NCI-H82 (cell line): ENCODE measurements at places on chromosomes 1 and 21.

GRCh38 chr21:36803051-36803645, 104.2 kb downstream of the SIM2 start:
- DNase-seq: no peak

DNA sequence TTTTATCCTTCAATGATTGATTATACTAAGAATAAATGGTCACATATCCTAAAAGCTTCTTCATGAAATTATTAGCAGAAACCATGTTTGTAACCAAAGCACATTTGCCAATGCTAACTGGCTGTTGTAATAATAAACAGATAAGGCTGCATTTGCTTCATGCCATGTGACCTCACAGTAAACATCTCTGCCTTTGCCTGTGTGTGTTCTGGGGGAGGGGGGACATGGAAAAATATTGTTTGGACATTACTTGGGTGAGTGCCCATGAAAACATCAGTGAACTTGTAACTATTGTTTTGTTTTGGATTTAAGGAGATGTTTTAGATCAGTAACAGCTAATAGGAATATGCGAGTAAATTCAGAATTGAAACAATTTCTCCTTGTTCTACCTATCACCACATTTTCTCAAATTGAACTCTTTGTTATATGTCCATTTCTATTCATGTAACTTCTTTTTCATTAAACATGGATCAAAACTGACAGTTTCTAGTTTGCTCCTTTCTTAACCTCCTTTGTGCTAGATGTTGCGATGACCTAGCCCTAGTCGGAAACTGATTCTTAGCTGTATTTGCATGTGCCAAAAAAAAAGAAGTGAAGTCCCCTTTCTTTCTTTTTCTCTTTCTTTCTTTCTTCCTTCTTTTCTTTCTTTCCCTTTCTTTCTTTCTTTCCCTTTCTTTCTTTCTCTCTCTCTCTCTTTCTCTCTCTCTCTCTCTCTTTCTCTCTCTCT, 45.1 kb downstream of the MAP3K7CL start:
- DNase-seq: no peak

DNA sequence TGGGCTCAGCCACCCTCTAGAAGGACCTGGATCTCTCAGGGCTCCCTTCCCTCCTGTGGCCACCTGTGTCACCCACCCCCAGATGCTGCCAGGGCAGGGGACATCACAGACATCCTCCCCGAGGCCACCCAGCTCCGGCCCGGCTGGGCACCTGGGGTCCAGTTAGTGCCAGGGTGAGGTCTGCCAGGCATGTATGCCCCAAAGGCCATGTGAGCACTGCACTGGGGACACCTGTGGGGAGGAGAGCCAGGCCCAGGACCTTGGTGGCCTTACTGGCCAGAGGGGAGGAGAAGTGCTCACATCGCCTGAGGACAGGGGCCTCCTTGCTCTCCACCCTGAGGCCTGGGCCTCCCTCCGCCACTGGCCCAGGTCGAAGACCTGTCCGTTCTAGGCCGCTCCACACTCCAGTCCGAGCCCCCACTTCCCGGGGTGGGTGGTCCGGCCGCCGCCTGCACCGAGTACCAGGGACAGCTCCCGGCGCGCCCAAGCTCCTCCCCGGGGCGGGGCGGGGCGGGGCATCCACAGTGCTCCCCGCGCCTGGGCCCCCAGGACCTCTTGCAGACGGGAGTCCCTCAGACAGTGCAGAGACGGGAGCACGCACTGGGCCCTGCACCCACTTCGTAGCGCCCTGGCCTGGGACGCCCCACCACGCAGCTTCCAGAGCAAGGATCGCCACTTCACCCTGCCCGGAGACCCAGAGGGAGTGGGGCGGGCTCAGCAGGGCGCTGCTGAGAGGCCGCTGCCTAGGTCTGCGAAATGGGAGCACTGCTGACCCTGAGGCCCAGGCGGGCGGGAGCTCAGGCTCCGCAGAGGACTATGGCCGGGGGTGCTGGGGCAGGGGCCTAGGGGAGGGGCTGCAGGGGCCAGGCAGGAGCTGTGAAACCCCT, 34.3 kb upstream of the CCDC27 start:
- no peak for DNase-seq

DNA sequence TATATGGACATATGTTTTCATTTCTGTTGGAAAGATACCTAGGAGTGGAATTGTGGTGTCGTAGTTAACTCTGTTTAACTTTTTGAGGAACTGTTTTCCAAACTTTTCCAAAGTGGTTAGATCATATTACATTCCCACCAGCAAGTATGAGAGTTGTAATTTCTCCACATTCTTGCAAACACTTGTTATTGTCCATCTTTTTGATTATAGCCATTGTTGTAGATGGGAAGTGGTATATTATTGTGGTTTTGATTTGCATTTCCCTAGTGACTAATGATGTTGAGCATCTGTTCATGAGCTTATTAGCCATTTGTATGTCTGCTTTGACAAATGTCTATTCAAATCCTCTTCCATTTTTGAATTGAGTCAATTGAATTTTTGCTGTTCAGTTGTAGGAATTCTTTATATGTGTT, 19.8 kb downstream of the CAMTA1 start:
- DNase-seq: peak; percentile 17

DNA sequence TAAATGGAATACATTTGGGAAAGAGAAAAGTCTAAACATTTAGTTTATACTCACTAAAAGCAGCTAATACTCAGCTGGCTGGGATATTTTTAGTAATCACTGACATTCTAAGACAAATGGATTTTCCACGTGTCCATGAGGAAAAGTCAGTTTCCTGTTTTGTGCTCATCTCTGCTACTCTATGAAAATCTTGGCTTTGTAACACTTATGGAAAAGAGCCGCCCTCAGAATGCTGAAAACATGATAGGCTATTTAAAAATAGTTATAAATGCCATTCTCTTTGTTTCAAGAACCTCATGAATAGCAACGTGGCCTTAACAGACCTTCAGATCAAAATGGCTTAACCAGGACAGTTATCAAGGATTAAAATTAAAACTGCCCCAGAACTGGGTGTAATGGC, 29.9 kb downstream of the MRAP start:
- no peak for DNase-seq

DNA sequence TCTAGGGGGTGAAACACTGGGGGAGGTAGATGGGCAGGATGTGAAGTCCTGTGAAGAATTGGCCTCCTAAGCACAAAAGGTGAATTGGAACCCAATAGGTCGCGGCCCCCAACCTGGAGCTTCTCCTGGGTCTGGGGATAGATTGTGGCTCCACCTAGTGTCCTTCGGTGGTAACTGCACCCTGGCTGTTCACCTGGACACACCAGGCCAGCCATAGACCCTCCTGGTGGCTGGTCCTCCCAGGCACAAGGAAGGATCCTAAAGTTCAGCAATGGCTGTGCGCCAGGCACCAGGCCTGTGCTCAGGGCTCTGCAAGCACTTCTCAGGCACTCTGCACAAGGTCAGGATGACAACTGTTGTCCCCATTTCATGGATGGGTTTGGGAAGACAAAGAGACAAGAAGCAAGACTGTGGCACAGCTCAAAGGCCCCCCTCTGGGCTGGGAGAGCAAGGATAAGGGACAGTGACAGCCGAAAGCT, 13.5 kb downstream of the ESPN start:
- peak; percentile 87 for DNase-seq

- DNase-seq: no peak
Observed at GRCh38 chr1:6886523-6886922, 101.3 kb downstream of the CAMTA1 start.

DNA sequence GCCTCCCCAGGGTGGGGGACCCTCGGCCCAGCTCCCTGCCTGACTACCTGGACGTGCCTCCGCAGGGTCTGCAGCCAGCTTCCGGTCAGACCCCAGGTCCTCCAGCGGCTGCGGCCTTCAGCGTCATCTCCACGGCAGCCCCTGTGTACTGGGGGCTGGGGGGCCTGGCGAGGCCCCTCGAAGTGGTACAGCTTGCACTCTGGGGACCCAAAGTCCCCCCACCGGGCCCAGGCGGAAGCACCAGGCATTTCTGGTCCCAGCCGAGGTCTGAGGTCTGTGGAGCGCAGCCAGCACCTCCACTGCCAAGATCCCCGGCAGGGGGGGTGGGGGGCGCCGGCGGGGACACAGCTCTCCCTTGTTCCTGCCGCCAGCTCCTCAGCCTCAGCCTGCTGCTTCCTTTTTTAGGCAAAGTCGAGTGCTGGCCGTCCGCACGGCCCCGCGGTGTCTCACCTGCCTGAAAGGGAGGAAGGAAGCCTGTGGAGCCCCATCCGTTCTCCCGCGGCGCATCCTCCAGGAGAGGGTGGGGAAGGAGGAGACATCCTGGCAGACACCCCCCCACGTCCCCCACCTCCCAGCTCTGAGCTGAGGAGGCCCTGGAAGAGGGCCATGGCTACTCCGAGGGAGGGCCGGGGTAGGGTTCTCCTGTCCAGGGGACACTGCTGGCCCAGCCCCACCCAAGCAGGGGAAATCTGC, 1.2 kb upstream of the VWA1 start:
- DNase-seq: no peak

- DNase-seq: peak; percentile 65
Observed at GRCh38 chr1:9822897-9823692, 670 bp downstream of the CLSTN1 start.

DNA sequence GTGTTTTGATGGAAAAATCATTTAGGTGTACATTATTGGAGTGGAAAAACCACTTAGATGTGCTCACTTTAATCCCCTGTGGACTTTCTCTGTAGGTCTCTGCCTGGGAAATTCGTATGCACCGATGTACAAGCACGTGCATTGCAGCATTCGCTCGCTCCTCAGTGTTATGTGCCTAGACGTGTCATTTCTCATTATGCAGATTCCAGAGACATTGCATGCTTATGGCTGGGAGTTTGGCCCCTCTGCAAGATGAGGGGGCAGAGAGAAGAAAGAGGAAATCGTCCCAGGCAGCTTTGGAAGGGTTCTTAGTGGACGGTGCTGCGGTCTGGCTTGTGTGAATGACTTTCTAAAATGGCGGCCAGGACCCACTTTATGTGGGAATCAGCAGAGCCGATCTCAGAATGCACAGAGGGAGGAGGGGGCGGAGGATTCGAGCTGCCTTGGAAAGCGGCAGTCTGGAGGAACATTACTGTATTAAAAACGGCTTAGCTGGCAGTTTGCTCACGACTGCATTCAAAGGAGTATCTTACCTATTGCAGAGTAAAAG, 2.3 kb downstream of the SPEN start:
- DNase-seq: peak; percentile 98

GRCh38 chr1:59057796-59058195, 239.1 kb upstream of the FGGY start:
- no peak for DNase-seq

DNA sequence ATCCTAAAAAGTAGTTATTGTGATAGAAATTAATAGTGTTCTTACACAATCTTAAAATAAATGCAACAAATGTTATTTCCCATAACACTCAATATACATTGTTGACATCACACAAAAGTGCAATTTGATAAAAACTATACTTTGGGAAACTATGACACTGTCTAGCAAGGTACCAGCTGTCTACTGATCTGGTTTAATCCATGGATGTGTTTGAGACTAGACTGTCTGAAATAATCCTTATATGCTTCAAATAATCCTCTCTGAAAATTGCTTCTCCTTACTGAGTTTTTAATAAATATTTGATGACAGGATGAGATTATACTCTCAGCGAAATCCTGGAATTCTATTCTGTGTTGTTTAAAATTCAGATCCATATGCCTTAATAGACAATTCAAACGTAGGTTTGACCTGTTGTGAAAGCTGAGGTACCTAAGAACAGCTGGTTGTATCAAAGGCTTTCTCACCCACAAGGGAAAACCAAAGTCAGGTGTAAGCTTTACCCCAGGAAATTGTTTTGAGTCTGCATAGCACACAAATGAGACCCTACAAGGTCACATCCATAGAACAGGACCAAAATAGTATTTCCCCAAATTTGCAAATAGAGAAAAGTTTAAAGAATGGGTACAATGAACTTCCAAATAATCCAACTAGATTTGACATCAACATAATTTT, 8.8 kb upstream of the GFI1 start:
- DNase-seq: no peak

DNA sequence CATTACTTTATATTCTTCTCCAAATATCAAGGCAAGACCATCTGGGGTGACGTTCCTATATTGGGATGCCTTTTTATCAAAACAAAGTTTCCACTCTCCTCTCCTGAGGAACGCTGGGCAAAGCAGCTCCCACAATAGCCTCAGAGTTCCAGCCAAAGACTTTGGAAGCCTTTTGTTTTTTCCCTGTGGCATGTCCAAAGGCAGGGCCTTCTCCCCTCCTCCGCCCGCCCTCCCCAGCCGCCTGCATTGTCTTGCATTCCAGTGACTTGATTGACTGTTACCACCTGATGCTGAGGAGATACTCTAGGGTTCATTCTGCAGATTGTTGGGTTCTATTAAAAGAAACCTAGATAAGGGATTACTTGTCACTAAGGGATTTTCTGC, 43.5 kb downstream of the PROX1 start:
- no peak for DNase-seq

DNA sequence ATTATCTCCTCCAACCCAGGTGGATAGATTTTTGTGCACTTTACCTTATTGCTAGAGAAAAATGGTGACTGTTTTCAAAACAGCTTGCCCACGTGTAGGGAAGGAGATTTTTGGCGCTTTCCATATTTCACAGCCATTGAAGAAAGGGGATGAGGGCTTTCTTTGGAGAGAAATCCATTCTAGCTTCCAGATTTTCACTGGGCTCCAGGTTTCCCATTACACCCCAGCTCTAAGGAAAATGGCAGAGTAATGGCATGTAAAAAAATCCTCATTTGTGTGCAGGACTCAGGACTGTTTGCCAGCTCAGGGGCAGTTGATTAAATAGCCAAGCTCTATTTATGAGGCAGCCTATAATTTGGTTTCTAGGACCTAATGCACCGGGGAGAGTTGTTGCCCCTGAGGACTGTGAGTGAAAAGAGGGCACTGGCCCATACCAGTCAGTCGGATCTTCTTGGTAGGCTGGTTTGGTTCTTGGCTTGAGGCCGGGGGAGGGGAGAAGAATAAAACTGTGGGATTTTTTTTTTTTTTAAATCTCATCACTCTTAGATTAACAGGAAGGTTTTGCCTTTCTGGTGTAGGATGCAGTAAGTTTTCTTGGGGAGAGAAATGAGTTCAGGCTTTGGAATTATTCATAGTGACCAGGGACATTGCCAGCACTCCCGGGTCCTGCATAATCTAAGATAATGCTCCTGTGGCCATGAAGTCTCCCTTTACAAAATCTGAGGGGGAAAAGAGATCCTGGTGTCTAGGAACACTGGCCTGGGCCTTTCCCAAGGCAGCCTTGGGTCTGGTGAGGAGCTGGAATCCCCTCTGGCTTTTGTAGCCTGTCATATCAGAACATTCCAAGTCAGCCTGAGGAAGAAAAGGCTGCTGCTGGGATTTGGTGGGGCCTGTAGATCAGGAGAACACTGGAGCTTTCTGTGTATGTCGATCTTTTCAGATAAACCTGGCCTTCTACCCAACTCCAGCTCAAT, 1.9 kb upstream of the ARID1A start:
- DNase-seq: peak; percentile 62
